ENCODE measurements at places on chromosomes 6 and 20.

DNA sequence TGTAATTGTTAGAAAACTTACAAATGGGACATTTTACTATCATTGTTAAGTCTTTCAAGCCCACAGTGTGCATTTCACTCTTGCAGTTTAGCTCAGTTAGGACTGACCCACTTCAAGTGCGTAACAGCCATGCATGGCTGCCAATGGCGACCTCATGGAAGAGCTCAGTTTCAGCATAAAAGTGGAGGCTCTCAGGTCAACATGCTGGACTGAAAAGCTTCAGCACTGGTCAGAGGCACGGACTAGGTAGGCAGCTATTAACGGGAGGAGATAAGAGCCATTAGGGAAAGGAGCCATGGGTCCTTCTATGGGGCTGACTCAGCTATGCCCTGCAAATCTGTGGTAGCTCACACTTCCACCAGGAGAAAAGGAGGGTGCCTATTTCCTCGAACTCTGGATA lies 101.8 kb downstream of the TTLL2 start:
- DNase-seq, result no peak

DNA sequence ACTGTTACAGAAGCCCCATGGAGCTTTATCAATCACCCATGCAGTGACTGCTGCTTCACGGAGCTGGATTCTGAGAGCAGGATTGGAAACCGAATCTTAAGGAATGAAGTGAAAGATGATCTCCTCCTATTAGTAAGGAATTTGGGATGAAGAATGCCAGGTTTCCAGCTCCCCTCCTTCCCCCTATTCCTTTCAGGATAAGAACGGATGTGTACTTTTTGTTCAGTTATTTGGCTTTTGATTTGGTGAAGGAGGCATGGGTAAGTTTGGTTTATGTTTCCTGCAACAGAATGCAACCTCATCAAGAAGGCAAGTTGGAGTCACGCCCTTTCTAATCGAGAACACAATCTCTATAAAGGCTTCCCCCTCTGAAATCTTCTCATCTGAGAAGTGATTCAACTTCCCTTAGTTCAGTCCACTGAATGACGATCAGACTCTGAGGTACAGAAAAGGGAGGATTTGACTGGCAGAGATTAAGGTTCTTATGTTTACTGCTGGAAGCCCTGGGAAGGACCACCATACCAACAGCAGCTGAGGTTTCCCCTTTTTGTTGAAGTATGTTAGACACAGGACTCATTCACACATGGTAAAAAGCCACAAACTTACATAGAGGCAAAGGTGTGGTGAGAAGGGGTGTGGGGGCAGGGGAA lies 5.5 kb downstream of the ELMO2 start:
- DNase-seq, result no peak

GRCh38 chr6:116314878-116315277 lies 35.1 kb upstream of the TSPYL1 start:
- DNase-seq, result no peak

- no peak for DNase-seq
These were observed 76.6 kb upstream of the SNRPB2 start for GRCh38 chr20:16653266-16653665.

- DNase-seq, result no peak
These were observed 235.6 kb downstream of the ERMARD start for GRCh38 chr6:169986848-169987498.

DNA sequence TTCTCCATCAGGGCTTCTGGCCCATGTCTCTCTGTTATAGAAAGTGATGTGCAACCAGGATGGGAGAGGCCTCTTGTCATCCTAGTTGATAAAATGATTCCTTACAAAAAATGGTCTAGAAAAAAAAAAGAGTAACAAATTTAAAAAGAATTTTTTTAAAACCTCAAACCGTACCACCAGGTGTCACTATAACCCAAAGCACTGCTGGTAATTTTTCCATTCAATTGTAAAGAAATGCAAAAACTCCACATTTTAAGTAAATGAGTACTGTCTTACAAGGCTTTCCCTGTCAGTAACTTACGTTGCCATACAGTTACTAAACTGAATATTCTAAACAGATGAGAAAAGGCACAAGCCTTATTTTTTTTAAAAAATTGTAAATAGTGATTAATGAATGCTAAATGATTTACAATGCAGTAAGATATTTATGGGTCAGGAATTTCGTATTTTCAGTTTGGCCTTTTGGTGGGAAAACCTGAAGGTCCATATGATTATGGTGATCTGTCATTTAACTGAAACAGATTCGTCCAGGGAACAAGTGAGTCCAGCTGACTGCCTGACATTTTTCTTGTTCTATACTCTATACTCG lies 95.4 kb downstream of the OGFRL1 start:
- DNase-seq, result peak; percentile 54

DNA sequence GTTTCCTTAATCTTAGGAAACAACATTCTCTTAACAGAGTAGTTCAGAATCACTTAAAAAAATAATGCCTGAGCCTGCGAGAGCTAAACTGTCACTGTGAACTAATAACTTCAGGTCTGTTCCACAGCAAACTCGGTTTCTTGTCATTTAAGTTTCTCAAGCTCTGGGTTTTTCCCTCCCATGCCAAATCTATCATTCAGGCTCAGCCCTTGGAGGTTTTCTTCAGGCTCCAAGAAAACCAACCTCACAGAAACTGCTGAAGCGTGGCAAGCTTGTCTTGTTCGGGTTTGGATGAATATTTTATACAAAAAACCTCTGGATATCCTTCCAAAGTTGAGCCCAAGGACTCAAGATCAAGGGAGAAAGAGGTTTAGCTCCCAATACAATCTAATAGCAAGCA lies 99.7 kb upstream of the SNX9 start:
- DNase-seq, result no peak

- DNase-seq, result no peak
These were observed 4.2 kb upstream of the TBX18 start for GRCh38 chr6:84768442-84769174.

DNA sequence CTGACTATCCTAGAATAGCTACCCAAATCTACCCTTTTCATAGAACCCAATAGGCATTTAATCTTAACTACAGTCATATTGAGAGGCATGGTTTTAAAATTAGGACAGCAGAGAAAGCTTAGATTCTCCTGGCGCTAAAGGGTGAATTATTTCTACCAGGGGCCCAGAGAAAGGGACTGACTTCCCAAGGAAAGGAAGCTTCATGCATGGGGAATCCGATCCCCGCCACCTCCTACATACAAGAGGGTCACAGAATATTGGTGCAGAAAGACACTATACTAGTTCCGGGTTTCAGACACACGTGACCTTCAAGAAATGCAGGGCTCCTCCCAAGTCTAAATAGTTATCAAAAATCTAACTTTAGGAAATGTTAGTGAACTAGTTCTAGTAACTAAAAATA lies 130.9 kb downstream of the PRKN start:
- no peak for DNase-seq

- no peak for DNase-seq
These were observed 32.5 kb downstream of the VSTM2L start for GRCh38 chr20:37935435-37935834.

DNA sequence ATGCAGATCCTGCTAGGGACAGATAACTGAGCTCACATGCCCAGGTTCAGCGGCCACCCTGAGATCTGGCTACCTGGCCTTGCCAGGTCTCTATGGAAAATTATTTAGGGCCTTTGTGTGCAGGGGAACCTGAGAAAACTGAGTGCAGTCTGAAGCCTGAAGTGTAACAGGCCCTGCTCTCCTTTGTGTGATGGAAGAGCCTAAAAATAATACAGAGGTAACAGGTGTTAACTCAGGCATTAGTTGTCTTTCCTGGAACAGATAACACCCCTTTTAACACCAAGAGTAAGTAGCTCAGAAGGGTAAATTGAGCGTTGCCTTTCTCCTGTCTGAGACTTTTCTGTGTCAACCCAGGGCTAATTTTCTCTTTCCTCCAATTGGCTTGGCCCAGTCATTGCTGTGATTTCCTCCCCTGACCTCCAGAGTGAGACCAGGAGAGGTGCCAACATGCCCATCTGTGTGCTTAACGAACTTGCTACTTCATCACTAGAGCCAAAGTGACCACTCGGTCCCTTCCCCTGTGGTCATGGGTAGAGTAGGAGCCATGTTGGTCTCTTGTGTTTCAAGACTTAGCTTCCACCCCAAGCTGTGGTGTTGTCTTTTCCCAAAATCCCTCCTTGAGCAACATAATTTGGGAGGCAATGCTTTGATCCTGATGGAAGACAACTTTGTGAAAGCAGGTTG lies 304.4 kb upstream of the JAG1 start:
- DNase-seq, result no peak

GRCh38 chr20:41028359-41029149 lies at the start of gene TOP1:
TOP1 (plus strand) TSS chr20:41028822; CDS start chr20:41029068, 246 bp downstream.
- DNase-seq, result peak; percentile 96

- no peak for DNase-seq
These were observed 38.2 kb downstream of the DZANK1 start for GRCh38 chr20:18428490-18429173.

DNA sequence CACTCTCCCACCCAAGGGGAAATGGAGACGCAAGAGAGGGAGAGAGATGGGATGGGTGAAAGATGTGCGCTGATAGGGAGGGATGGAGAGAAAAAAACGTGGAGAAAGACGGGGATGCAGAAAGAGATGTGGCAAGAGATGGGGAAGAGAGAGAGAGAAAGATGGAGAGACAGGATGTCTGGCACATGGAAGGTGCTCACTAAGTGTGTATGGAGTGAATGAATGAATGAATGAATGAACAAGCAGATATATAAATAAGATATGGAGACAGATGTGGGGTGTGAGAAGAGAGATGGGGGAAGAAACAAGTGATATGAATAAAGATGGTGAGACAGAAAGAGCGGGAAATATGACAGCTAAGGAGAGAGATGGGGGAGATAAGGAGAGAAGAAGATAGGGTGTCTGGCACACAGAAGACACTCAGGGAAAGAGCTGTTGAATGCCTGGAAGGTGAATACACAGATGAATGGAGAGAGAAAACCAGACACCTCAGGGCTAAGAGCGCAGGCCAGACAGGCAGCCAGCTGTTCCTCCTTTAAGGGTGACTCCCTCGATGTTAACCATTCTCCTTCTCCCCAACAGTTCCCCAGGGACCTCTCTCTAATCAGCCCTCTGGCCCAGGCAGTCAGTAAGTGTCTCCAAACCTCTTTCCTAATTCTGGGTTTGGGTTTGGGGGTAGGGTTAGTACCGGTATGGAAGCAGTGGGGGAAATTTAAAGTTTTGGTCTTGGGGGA lies 754 bp downstream of the TNF start:
- no peak for DNase-seq

GRCh38 chr6:140718021-140718420 lies 1343.6 kb upstream of the CITED2 start:
- DNase-seq, result no peak

GRCh38 chr6:83633609-83634008 lies 75.3 kb downstream of the SNAP91 start:
- no peak for DNase-seq

GRCh38 chr6:13953061-13953705 lies 28.4 kb downstream of the RNF182 start:
- DNase-seq, result no peak

DNA sequence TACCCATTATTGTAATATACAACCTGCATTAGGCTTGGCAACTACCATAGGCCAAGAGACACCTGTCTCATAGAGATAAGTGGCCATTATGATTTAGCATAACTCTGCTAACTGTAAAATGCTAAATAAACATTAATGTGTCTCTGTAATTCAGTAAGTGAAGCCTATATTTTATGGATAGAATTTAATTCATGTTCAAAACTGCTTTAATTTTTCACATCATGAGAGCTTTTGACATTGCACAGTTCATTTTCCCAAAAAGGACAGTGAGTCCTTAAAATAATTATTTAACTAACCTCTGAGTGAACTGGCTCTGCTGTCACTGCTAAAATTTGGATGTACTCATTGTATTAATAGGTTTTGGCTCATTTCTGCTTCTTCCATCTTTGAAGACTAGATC lies 41.4 kb upstream of the TMX4 start:
- DNase-seq, result no peak

GRCh38 chr6:149628875-149629510 lies 19.5 kb downstream of the KATNA1 start:
- no peak for DNase-seq

GRCh38 chr6:136666041-136666440 lies 115.8 kb upstream of the MAP7 start:
- DNase-seq, result no peak

DNA sequence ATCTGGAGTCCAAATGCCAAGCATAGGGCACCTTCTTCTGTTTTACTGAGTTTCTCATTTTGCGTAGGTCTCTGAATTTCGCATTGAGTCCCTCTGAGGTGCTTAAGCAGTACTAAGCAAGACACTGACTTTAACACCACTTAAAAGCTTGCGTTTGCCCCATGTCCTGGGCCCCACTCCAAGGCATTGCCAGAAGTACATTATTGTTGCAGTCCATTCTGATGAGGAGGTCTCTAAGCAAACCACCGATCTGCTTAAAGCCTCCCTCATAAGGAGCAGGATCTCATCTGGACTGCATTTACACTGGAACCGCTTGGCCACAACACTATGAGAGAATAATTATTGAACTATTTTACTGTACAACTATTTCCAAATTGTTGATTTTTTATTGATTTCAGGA lies 16.3 kb downstream of the BMP2 start:
- DNase-seq, result no peak

- DNase-seq, result no peak
These were observed 98.0 kb downstream of the RPP40 start for GRCh38 chr6:4905826-4906225.

DNA sequence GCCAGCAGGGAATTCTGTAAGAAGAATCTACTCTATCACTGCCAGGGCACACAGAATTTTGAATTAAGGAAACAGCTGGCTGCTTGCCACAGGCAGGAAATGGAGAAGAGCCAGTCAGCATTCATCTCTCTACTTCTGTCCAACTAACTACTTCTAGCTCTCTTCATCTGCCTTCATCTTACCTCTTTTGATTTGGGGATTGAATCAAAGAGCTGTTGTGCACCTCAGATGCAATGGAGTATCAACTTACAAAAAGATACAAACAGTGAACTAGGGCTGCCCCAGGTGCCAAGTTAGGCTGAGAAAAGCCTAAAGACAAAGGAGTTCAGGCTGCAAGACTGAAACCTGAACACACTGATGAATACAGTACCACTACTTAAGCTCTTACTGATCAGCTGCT lies 82.0 kb downstream of the PTPRK start:
- DNase-seq, result no peak

DNA sequence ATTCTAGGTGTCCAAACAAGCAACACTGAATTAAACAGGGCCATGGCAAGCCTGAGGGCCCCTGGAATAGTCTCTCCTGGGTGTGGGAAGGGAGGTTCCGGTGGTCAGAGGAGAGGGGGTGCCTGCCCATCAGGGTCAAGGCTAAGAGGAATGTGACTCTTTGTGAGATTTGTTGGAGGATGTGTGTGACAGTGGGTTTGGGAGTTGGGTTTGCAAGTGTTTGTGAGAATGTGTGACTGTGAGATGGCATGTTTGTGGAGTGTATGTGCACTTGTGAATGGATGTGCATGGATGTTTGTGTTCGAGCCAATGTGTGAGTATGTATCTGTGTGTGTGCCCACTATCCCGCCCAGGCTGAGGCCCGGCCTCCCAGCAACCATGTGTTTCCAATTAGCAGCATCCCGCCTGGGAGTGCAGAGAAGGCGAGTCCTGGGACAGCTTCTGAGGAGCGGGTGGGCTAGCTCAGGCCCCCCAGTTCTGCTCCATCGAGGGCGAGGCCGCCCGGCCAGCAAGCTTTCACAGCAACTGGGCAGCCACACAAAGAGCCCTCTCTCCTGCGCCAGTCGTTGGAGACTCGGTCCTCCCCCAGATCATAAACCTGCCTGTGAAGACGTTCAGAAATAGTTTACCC lies 12.6 kb downstream of the FOXC1 start:
- no peak for DNase-seq

All from NCI-H1694 (cell line).